ENCODE measurements at places on chromosomes 11 and 22.
A peak's percentile ranks its signal among the peaks of the same experiment; 100 is the strongest.

- H3K27me3 ChIP-seq: no peaks in the 10 kb centered on the region
- no peak for DNase-seq
- no peak overlapping the region for H3K27ac ChIP-seq
- H3K4me3 ChIP-seq: no peak overlapping the region
Measured at GRCh38 chr11:101510591-101510990, 73.2 kb downstream of the TRPC6 start.

DNA sequence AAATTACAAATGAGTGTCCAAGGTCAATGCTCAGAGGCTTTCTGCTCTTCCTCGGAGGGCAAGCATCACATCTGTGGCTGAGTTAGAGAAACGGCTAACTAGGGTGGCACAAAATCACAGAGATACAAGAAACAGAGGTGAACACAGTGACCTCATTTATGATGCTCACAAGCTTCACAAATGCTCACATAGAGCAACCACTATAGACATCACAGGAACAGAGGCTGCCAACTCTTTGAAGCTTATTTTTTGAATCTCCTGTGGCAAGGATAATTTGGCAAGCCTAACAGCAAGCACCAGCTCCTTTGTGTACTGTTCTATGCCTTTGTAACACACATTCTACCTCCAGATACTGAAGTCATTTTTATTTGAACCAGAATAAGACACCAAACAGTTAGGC lies 416.5 kb upstream of the DDI1 start:
- no peak for DNase-seq
- H3K4me3 ChIP-seq: no peak overlapping the region
- no peaks in the 10 kb centered on the region for H3K4me1 ChIP-seq

DNA sequence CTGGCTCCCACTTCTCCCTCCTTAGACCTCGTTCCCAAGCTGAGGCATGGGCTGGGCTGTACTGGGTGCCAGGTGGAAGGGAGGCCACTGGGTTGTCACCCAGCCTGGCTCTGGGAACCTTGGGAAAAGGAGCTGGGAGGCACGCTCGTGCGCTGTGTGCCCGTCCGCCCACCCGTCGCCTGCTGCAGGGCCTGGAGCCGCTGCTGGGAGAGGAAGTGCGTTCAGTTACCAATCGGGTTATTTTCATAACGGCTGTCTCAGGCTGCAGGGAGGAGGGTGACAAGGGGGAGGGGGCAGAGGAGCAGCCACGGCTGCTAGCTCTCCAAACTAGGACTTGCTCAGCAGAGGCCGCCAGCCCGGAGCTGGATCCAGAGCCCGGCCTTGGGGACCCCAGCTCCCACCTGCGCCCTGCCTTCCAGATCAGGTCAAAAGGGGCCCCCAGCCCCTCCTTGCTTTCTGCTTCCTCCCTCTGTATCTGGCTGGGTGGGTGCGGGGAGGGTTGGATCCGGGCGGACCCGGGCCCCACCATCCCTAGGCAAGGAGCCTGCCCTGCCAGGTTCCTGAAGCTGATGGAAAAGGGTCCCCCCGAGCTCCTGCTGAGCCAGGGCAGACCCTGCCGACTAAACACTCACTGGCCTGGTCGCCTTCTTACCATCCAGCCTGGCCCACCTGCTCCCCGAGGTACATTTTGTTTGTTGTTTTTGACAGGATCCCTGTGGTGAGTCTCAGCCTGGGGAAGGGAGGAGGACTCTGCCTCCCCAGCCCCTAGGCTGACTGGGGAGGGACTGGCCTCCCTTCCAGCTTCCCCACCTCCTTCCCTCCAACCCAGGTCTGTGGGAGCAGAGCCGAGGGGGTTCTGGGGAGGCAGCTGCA lies 14.3 kb downstream of the DGKZ start:
- DNase-seq: no peak
- no peaks in the 10 kb centered on the region for H3K36me3 ChIP-seq
- no peaks in the 10 kb centered on the region for H3K27me3 ChIP-seq
- H3K27ac ChIP-seq: 0 out of 2 replicates have a peak overlapping the region, but pooled peaks have one; percentile 57

DNA sequence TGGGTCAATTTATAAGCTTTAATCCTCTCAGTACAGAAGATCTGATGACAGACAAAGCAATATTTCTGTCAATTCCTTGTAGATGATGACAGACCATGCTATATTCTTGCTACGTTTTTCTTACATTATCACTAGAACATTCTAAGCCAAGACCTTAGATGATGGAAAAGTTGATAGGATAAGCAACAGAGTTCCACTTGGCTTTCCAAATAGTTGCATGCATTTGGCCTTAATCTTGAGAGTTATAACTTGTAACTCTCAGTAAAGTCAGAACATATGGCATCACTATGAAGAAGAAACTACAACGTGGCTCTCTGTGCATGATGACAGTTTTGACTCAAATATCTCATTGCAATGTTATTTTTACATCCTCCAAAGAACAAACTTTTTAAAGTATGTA lies 544.3 kb upstream of the LRRC4C start:
- H3K4me3 ChIP-seq: no peak overlapping the region
- no peaks in the 10 kb centered on the region for H3K4me1 ChIP-seq
- H3K36me3 ChIP-seq: no peaks in the 10 kb centered on the region
- no peaks in the 10 kb centered on the region for H3K27me3 ChIP-seq

DNA sequence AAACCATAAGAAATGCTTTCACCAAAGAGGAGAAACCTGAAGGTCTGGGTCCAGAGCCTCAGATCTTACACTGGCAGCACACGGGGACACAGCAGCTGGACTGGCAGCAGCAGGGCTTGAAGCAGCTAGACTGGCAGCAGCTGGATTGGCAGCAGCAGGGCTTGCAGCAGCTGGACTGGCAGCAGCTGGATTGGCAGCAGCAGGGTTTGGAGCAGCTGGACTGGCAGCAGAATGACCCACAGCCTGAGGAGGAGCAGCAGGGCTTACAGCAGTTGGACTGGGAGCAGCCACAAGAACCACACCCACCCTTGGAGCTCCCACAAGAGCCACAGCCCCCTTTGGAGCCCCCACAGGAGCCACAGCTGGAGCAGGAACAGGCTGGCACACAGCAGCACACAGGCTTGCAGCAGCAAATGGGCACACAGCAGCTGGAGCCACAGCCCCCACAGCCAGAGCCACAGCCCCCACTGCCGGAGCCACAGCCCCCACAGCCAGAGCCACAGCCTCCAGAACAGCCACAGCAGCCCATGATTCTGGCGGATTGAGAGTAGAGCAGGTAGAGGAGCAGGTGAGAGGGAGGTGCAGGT lies at the start of gene KRTAP5-11:
TSS of gene KRTAP5-11 (minus strand) at position 567 of the 587 bp plus-strand sequence. CDS start at position 529, 38 bp downstream.
- peaks cover 3% of the 10 kb centered on the region for H3K4me1 ChIP-seq
- H3K4me3 ChIP-seq: no peak within 1 kb of the TSS
- no peak for DNase-seq
- H3K27me3 ChIP-seq: peaks cover 5% of the 10 kb centered on the region
- H3K36me3 ChIP-seq: no peaks in the 10 kb centered on the region
- no peak within 1 kb of the TSS for H3K27ac ChIP-seq

GRCh38 chr22:22410121-22410520 lies 98.4 kb downstream of the ZNF280B start:
- peaks cover 67% of the 10 kb centered on the region for H3K27me3 ChIP-seq
- H3K4me1 ChIP-seq: no peaks in the 10 kb centered on the region

GRCh38 chr22:17866127-17866526 lies 91.9 kb upstream of the BID start:
- no peak for DNase-seq
- H3K27ac ChIP-seq: no peak overlapping the region
- no peaks in the 10 kb centered on the region for H3K27me3 ChIP-seq
- no peak overlapping the region for H3K4me3 ChIP-seq

DNA sequence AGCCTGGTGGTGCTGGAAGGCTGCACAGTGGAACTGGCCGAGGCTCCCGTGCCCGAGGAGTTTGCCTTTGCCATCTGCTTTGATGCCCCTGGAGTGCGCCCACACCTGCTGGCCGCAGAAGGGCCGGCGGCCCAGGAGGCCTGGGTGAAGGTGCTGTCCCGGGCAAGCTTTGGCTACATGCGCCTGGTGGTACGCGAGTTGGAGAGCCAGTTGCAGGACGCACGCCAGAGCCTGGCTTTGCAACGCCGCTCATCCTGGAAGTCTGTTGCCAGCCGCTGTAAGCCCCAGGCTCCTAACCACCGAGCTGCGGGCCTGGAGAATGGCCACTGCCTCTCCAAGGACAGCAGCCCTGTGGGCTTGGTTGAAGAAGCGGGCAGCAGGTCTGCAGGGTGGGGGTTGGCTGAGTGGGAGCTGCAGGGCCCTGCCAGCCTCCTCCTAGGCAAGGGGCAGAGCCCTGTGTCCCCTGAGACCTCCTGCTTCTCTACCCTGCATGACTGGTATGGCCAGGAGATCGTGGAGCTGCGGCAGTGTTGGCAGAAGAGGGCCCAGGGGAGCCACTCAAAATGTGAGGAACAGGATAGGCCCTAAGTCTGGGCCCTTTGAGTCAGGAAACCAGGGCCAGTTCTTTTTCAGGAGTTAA lies 1.9 kb upstream of the SMDT1 start:
- H3K27ac ChIP-seq: no peak overlapping the region
- H3K36me3 ChIP-seq: peaks cover 6% of the 10 kb centered on the region

GRCh38 chr22:47207846-47208554 lies 445.6 kb downstream of the TBC1D22A start:
- no peaks in the 10 kb centered on the region for H3K4me1 ChIP-seq
- no peak overlapping the region for H3K4me3 ChIP-seq
- no peak overlapping the region for H3K27ac ChIP-seq
- DNase-seq: peak; percentile 16

- peaks cover 4% of the 10 kb centered on the region for H3K4me1 ChIP-seq
- H3K36me3 ChIP-seq: no peaks in the 10 kb centered on the region
- H3K4me3 ChIP-seq: no peak overlapping the region
- no peak for DNase-seq
Measured at GRCh38 chr11:111920908-111921307, 2.2 kb downstream of the C11orf52 start.

DNA sequence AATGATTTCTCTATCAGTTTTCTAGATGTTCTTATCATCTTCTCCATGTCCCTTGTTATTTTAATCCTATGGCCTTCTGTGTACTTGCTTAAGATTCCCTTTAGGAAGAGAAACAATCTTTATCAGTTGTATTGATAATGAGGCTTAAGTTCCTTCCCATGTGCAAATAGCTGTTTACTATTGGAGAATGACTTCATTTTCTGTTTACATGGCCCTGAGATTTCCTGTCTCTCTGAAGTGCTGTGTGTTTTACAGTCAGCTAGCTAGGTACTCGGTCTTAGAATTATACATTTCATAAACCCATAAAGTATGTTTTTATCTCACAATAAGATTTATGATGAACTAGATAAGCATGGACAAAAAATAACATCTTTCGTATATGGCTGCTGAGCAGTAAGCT lies 67.5 kb upstream of the CCDC179 start:
- H3K4me1 ChIP-seq: no peaks in the 10 kb centered on the region
- DNase-seq: no peak
- no peak overlapping the region for H3K4me3 ChIP-seq
- H3K27me3 ChIP-seq: no peaks in the 10 kb centered on the region

GRCh38 chr11:95445746-95446333 lies 214.8 kb upstream of the SESN3 start:
- no peaks in the 10 kb centered on the region for H3K27me3 ChIP-seq
- H3K4me1 ChIP-seq: no peaks in the 10 kb centered on the region
- DNase-seq: no peak
- no peaks in the 10 kb centered on the region for H3K36me3 ChIP-seq

GRCh38 chr22:25626624-25626990 lies 62.1 kb downstream of the GRK3 start:
- H3K36me3 ChIP-seq: no peaks in the 10 kb centered on the region
- H3K27me3 ChIP-seq: no peaks in the 10 kb centered on the region
- H3K4me3 ChIP-seq: no peak overlapping the region
- no peak for DNase-seq
- no peak overlapping the region for H3K27ac ChIP-seq
- H3K4me1 ChIP-seq: peaks cover 1% of the 10 kb centered on the region

DNA sequence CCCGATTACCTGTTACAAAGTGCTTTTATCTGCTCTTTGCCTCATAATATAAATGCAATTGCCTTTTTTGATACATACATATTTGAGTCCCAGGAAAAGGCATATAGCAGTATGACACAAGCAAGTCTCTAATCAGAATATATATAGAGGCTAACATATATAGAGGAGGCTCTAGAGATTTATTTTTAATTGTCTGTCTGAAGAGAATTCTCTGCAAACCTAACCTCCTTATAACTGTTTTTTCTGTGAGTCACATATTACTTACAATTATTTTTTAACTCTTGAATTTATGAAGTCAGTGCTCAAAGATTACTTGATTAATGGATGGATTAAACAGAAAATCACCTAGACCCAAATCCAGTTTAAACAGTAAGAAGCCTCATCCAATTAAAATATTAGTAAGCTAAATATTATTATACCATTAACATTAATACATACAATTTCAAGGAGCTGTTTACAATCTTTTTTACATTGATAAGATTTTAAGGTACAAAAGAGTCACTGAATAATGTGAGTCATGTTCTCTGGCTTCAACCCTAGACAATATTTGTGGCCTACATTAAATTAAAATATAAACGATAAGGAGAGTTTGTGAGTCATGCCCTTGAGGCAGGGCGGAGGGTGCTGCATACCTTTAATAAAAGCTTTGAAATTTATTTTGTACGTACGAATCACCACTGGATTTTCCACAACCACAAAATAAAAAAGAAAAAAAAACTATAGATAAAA lies 19.2 kb upstream of the MMP13 start:
- H3K27ac ChIP-seq: no peak overlapping the region
- DNase-seq: no peak
- H3K4me3 ChIP-seq: no peak overlapping the region
- no peaks in the 10 kb centered on the region for H3K4me1 ChIP-seq
- H3K27me3 ChIP-seq: no peaks in the 10 kb centered on the region

- no peak overlapping the region for H3K27ac ChIP-seq
- H3K4me1 ChIP-seq: peaks cover 20% of the 10 kb centered on the region
- no peaks in the 10 kb centered on the region for H3K36me3 ChIP-seq
- no peak for DNase-seq
- peaks cover 10% of the 10 kb centered on the region for H3K27me3 ChIP-seq
Measured at GRCh38 chr22:48492366-48493320, 1335.0 kb downstream of the BRD1 start.

GRCh38 chr11:85699957-85700741 lies 14.2 kb upstream of the CCDC89 start:
- no peaks in the 10 kb centered on the region for H3K36me3 ChIP-seq
- H3K4me1 ChIP-seq: no peaks in the 10 kb centered on the region
- H3K4me3 ChIP-seq: no peak overlapping the region
- no peak overlapping the region for H3K27ac ChIP-seq

- no peaks in the 10 kb centered on the region for H3K27me3 ChIP-seq
- H3K36me3 ChIP-seq: no peaks in the 10 kb centered on the region
- no peaks in the 10 kb centered on the region for H3K4me1 ChIP-seq
- no peak for DNase-seq
- no peak overlapping the region for H3K27ac ChIP-seq
- no peak overlapping the region for H3K4me3 ChIP-seq
Measured at GRCh38 chr22:39223091-39223710, 21.6 kb downstream of the PDGFB start.

- no peak overlapping the region for H3K27ac ChIP-seq
- no peaks in the 10 kb centered on the region for H3K27me3 ChIP-seq
- H3K36me3 ChIP-seq: no peaks in the 10 kb centered on the region
- no peak overlapping the region for H3K4me3 ChIP-seq
- peaks cover 2% of the 10 kb centered on the region for H3K4me1 ChIP-seq
- no peak for DNase-seq
Measured at GRCh38 chr11:120233207-120233803, 6.6 kb upstream of the POU2F3 start.

GRCh38 chr11:1077033-1077416 lies 2.4 kb downstream of the MUC2 start:
- no peak overlapping the region for H3K4me3 ChIP-seq
- H3K27me3 ChIP-seq: no peaks in the 10 kb centered on the region
- H3K4me1 ChIP-seq: no peaks in the 10 kb centered on the region
- no peak for DNase-seq
- H3K27ac ChIP-seq: no peak overlapping the region

GRCh38 chr11:28137832-28138231 lies 29.6 kb downstream of the METTL15 start:
- no peaks in the 10 kb centered on the region for H3K4me1 ChIP-seq
- no peaks in the 10 kb centered on the region for H3K27me3 ChIP-seq
- H3K4me3 ChIP-seq: no peak overlapping the region
- H3K36me3 ChIP-seq: no peaks in the 10 kb centered on the region
- no peak for DNase-seq
- H3K27ac ChIP-seq: no peak overlapping the region

Measured in H1 (cell line).